GM12892 (cell line): ENCODE measurements at places on chromosomes 16 and 17.

DNA sequence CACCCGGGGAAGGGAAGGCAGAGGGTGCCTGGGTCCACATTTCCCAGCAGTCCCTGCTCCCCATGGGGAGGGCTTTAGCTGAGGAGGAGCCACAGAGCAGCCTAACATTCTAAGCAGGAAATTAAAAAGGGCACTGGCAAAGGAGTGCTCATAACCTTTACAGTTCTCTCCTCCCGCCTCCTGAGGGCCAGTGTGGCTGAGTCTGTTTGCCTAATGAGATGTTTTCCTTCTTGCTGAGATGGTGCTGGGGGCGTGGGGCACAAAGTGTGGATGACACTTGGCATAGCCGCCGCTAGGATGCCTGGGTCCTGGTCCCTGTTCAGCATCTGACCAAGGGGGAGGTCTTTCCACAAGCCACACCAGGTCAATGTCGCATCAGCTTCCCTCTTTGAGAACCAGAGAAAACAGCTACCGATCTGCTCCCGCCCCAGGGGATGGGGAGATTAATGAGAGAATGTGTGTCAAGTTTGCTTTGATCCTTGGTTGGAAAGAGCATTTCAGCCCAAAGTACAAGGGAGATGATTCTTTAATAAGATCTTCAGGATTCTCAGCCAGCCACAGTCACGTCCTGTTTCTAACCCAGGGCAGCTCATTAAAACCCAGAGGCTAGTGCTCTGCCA, 5.8 kb downstream of the KIF18B start:
- DNase-seq: no peak

- DNase-seq: no peak
These were observed 39.2 kb downstream of the ZNF778 start for GRCh38 chr16:89256651-89257254.

GRCh38 chr17:74939534-74939933, 3.8 kb downstream of the OTOP3 start:
- DNase-seq: no peak

- DNase-seq: no peak
These were observed 380.9 kb downstream of the SOX9 start for GRCh38 chr17:72501404-72502370.

GRCh38 chr17:67867591-67867990, 42.3 kb downstream of the BPTF start:
- DNase-seq: no peak

GRCh38 chr17:16258901-16259300, 41.9 kb downstream of the PIGL start:
- no peak for DNase-seq

GRCh38 chr16:86783636-86784626, 205.6 kb downstream of the FOXL1 start:
- no peak for DNase-seq

DNA sequence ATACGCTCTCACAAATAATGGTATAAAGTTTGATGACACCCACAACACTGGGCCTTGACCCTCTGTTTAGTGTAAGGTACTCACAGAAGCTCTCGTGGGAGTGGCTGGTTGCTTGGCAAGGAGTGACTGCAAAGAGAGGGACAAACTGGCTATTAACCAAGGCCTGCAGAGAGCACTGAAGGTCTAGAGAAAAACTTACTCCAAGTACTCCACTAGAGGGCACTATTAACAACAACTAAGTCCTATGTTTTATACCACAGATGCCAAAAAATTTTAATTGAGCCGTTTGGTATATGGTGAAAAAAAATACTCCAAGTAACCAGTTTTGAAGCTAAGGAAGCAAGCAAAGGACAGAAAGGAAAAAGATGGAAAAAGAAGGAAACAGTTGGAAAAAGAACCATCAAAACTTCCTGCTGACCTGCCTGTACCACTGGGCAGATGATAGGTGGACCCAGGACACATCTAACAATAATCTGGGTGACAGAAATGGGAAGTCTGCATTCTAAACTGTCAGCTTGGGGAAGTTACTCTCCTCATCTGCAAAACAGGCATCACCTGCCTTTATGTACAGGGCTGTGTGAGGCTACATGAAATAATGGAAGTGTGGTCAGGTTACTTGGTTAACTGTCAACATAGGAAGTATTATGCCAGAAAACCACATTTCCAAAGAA, 23.2 kb downstream of the DYNC1LI2 start:
- DNase-seq: no peak

GRCh38 chr17:79786930-79787643, 9.1 kb downstream of the CBX2 start:
- DNase-seq: no peak

DNA sequence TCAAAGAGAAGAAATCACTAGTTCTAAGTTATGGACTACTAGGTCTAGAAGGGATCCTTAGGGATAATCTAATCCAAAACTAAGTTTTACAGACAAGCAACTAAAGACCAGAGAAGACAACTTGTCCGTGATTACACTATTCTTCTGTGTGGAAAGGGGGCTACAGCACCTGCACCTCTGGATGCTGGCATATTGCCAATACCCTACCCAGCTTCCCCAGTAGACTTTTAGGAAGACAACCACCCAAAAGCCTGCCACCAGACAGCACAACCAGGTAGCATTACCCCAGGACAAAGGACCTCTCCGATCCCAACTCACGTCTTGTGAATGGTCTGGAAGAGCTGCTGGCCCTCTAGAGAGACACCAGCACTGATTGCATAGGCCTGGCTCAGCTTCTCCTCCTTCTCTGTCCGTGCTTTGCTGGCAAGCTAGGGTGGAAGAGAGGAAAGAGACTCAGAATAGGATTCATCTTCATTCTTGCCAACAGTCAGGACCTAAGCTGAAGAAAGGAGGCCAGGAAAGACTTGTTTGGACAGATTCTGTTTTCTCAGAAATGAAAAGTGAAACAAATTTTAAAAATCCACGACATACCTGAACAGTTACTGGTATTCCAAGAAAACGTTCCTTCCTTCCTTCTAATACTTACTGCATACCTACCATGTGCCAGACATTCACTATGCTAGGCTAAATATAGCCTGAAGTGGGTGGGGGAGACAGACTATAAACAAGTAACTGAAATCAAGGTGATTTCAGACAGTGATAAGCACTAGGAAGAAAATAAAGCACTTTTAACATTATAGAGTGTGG, 25.3 kb upstream of the TMEM101 start:
- DNase-seq: no peak

- DNase-seq: no peak
These were observed 64.5 kb downstream of the TANGO6 start for GRCh38 chr16:68907781-68908181.

DNA sequence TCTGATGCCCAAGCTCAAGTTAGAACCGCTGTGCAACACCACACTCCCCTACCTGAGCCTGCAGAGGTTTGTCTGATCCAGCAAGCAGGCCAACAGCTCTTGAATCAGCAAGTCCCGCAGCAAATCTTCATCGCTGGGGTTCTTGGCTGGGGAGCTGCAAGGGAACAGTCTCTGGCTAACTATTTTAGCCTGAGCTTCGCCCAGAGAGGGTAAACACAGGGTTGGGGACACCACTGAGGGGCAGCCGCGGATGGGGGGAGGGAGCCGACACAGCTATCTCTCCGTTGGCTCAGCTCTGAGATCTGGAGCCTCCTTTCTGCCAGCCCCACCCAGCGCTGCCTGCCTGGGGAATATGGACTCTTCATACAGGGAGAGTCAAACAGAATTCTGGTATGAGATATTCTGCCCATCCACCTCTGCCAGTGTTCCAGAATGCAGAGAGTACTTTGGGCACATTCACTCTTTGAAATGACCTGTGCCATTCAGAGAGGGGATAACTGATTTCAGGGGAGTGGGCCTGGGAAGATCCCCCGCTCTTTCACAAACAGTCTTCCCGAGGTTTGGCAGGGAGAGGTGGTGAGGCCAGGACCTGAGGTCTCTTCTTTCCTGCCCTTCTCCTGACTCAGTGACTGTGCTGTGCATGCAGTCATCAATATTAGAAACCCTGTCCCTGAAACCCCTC, 7.4 kb downstream of the GIP start:
- DNase-seq: no peak

DNA sequence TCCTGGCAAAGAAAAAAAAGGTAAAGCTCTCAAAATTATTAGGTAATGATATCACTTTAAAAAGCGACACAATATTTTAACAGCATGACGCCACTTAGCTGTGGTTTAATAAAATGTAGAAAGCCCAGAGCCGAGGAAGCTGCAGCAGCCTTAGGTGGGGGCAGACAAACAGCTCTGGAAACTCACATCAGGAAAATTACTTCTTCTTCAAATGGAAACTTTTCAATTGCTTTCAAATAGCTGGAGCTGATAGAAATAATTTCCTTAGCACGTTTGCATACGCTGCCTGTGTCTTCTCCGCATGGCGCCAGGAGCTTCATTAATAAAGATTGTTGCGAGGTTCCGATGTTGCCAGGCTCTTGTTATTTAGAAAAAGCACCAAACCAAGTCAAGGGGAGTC, 835.3 kb upstream of the EEF2KMT start:
- DNase-seq: no peak

DNA sequence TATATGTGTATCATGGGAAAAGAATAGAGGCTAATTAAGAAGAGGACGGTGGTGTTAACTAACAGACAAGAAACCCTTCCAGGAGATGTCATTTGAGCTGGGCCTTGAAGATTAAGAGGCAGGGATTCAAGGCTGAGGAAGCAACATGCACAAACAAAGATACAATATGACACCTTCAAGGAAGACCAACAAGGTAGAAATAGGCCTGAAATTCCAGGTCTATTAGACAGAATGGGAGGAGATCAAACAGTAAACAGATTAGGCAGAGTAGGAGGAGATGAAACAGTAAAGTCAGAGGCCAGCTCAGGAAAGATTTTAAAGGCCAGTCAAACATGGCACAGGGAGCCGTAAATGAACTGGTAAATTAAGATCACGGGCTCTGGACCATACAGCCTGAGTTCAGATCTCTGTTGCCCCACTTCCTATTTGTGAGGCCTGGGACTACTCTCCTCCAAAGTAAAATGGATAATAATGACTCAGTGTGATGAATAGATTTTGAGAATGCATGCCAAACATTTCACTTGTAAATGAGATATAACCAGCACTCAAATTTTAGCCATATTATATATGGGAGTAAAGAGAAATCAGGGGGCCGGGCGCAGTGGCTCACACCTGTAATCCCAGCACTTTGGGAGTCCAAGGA, 38.9 kb downstream of the USP31 start:
- DNase-seq: no peak

DNA sequence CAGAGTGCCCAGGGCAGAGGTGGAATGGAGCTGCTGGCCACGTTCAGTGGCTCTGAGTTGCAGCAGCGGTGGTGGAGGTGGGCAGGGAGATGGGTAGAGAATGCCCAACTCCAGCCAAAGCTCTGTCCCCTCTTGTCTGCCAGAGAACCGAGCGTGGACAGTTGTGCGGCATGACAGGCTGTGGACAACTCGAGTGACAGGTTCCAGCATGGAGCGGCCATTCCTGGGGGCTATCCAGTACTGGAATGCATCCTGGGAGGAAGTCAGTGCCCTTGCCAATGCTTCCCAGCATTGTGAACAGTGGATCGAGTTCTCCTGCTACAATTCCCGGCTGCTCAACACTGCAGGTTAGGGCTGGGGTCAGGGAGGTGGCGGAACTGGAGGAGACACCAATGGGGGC, 8.3 kb downstream of the CNTNAP1 start:
- DNase-seq: peak; percentile 8

GRCh38 chr17:39716879-39717536, 13.3 kb downstream of the MIEN1 start:
- no peak for DNase-seq

- no peak for DNase-seq
These were observed 54.6 kb downstream of the STX8 start for GRCh38 chr17:9521062-9521461.

- no peak for DNase-seq
These were observed 14.7 kb downstream of the TBX2 start for GRCh38 chr17:61414141-61414935.

- peak; percentile 76 for DNase-seq
These were observed 42.2 kb upstream of the GSE1 start for GRCh38 chr16:85570735-85571562.

DNA sequence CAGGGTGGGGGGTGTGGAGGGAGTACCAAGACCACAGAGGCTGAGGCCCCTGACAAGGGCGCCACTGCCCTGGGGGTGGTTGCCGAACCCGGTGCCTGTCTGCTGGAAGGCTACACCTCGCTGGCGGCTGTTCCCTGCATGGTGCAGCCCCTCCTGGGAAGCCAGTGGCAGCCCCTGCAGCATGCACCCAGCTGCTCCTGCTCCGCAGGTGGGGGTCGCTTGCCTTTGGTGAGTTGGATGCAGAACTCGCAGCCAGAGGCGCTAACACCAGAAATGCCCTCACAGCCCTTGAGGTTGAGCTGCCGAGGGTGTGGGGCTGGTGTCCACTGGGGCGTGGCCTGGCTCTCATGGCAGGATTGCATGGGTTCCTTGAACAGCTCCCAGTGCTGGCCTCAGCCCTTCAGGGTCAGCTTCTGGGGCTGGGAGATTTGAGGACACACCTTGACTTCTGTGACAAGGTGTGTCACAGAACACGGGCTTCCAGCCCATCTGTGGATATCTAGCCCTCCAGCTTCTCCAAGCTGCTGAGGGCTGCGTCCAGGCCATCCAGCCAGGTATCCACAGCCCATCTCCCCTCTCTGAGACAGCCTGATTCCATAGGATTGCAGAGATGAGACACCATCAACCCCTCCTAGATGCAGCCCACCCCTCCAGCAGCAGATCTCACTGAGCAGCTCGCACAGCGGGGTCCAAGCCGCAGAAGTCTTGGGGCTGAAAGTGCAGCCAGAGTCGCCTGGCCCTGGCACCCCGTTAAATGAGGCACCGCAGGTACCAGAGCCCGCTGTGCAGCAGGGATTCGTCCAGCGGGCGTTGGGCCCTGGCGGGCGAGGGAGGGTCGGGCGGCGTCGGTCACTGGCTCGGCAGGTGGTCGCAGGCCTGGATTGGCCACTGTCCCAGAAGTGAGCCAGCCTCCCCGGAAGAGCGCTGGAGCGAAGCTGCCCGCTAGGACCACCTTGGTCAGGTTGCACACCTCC, 586.3 kb downstream of the KCNJ18 start:
- DNase-seq: no peak

GRCh38 chr16:50712560-50712898, 19.1 kb downstream of the NOD2 start:
- no peak for DNase-seq

DNA sequence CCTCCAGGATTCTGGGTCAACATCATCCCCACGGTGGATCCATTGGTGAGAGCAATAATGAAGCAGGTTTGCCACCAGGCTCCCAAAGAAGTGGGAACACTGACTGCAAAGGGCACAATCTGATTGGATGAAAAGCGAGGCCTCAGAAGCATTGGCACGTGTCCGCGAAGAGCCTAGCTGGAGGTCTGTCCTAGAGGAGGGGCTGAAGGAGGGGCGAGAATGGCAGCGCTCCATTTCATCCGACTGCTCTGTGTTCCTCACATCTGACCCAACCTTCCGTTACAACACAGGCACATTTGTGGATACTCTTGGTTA, 79.9 kb downstream of the MRC2 start:
- no peak for DNase-seq

DNA sequence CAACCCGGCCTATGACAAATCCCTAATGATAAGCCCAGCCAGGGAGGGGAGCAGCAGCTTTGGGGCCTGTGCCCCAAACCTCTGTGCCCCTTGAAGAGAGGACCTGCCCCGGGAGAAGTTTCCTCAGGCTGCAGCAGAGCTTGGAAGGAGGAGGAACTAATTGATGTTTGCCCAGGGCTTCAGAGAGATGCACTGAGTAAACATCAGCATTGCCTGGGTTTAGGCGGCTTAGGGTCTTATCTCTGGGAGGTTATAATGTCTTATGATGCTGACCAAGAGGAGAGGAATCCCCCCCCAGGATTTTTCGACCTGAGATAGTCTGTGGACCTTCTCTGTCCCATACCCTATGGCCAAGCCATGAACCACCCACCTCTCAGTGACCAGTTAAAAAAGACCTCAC, 148.7 kb upstream of the SDK2 start:
- no peak for DNase-seq
